ENCODE measurements at places on chromosomes 7 and 10.

DNA sequence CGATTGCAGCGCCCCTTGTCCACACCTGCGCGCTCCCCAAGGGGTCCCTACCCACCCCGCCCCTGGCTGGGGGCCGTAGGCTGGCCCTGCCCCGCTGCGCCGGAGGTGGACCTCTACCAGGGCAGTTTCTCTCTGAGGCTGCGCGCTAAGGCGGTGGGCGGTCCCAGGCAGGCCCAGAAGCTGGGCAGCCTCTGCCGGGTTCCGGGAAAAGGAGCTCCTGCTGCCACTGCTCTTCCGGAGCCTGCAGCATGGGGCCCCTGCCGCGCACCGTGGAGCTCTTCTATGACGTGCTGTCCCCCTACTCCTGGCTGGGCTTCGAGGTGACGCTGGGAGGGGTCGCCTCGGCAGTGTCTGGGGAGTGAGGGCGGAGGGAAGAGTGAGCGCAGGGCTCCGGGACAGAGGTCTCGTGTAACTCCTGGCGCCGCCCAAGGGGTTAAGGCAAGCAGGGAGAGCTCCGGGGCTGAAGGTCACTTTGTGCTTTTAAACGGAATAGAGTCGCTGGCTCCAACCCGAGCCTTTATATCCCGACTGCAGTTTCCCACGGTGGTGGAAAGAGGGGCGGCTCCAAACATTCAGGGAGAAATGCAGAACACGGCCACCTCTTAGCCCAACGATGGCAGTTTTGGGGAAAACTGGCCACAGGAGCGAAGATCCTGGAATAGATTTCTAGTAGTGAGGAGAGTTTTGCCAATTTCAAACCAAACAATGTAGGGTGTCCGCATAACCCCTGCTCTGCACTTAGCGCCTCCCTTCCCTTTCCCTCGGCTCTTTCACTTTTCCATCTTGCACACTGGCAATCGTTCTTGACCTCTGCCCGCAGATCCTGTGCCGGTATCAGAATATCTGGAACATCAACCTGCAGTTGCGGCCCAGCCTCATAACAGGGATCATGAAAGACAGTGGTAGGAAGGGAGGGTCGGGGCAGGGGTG, at the start of gene GSTK1:
GSTK1 (plus strand) TSS at position 176 of the 930 bp plus-strand sequence; CDS start at position 249, 73 bp downstream.
- DNase-seq, result peak; percentile 90

- DNase-seq, result no peak
These were observed 303.9 kb downstream of the WDR37 start for GRCh38 chr10:1360011-1360557.

DNA sequence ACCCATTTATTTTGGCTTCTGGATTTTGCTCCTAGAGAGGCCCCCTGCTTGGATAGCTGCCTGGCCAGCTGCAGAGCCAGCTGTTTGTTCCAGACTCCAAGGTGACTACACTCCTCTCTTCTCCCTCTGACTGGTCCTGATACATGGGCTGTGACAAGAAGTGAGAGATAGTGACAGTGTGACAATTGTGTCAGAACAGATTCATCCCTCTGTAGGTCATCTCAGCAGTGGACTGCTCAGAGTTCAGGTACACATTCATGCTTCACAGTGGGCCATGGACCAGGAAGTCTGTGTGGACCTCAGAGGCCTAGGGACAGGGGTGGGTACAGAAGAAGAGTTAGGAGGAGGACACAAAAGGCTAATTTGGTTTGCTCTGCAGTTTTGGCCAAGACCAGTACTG, 188.2 kb upstream of the MKLN1 start:
- DNase-seq, result no peak

- no peak for DNase-seq
These were observed 203.1 kb downstream of the JCAD start for GRCh38 chr10:29856295-29856694.

GRCh38 chr10:37957841-37958240, 18.6 kb downstream of the ZNF25 start:
- no peak for DNase-seq

GRCh38 chr10:92729886-92730285, 40.1 kb downstream of the HHEX start:
- no peak for DNase-seq

DNA sequence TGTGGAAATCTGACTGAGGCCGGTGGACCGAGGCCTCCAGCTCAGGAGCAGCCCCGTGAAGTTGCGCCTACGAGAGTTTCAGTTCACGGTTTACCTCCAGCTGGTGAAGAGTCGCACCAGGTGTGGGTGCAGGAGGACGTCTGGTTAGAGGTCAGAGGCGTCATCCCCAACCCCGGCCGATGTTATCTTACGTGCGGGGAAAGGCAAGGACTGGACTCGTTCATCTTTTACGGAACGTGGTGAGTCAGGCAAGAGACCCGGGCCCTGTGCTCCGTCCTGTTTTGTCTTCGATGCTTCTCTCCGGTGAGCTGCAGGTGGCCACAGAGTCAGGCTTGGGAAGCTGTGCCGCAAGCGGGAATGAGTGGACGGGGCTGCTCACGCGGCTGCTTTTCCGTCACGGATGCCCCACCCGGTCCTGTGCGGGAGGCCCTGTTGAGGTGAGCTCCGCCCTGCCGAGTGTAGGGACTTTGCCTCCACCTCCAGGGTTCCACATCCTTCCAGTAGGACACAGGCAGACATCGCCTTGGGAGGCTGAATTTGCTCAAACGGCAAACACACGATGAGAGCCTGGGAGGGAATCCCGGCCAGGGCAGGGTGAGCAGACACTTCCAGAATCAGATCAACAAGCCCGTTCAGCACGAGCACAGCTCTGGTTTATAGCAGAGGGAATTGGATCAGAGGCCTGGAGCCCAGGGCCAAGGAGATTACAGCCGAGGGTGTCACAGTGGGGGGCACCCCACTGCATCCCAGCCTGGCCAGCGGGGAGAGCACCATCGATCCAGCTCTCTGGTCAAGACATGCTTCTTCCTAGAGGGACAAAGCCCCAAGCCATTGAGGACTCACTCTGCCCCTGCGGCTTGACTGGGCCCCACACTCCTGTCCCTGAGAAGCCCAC, 50.1 kb upstream of the INPP5A start:
- no peak for DNase-seq

- no peak for DNase-seq
These were observed 2.1 kb upstream of the NDUFB8 start for GRCh38 chr10:100531761-100532160.

GRCh38 chr10:18195060-18195799, 55.0 kb downstream of the CACNB2 start:
- DNase-seq, result no peak

DNA sequence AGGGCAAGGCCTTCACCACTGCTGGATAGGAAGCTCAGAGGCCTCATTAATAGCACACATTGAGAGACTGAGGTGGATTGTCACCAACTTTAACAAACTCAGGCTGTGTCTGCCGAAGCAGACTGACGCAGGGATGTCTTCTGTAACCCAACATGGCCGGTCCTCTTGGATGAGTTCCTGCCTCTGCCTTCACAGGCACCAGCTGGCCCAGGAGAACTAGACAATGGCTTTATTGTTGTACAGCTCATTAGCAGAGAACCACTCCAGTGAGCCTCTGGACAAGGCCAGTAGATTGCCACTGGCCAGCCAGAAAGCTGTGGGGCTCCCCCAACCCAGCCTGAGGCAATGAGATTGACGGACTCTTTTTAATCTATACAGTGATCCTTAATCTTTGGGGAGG, 9.4 kb downstream of the NODAL start:
- DNase-seq, result no peak

GRCh38 chr10:92559046-92559445, 14.8 kb downstream of the IDE start:
- no peak for DNase-seq

- no peak for DNase-seq
These were observed 91.1 kb downstream of the AHCYL2 start for GRCh38 chr7:129315960-129316359.

DNA sequence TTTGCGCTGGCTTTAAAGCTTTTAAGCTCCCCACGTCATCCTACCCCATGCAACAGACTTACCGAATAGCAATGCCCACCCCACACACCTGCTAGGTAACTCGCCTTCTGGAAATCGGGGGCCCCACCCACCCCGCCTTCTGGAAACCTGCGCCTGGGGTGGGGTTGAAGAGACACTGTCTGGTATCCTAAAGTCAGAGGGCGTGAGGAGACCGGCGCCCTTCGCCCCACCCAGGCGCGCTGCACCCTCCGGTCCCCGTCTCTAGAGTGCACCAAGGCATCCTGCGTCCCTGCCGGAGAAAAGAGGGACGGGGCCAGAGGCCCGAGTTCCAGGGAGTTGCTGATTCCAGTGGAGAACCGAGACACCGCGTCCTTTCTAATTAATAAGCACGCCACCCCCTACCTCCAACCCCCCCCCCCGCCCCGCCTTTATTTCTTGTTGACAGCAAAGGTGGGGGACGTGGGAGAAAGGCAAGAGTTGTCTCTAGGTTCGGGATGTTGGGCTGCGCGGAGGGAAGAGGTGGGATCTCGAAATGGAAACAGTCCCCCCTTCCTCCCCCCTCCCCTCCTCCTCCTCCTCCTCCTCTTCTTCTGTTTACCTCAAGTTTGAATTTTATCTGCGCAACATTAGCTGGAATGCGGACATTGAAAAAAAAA, 220.9 kb upstream of the MKLN1 start:
- DNase-seq, result peak; percentile 48

DNA sequence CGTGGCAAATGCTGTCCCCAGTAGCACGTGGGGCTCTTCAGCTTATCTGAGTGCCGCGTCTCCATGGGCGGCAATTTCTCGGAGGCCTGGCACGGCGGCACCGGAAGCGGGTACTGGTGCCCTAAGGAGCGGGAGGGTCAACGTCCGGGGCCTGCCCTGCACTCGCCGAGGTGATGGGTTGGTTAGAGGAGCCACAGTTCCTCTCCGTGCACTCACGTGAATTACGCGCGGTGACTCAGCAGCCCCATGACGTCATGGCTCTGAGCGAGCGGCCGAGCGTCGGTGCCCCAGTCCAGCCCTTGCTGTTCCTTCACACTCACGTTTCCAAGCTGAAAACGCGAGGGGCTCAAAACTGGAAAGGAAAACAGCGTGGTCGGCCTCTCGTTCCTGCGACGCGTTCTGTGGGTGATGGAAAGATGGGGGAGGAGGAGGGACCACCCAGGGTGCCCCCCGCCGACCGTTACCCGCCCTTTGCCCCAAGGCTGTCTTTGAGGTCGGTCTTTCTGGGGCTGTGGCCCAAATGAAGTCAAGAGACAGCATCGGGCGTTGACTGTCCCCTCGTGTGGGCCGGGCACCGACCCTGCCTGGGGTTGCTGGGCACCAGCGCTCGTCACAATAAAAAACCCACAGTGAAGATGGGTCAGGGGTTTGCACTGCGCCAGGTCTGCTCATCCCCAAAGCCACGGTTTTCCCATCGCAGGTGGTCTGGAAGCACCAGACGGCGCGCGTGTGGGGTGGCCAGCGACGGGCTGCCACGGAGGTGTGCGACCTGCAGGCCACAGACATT, 70.4 kb upstream of the CFAP46 start:
- DNase-seq, result no peak
